Urothelium cell line (cell line): ENCODE measurements at places on chromosomes 4 and X.

- no peak for DNase-seq
These were observed 108.0 kb upstream of the TLL1 start for GRCh38 chr4:165765053-165765452.

GRCh38 chr4:29082684-29083083 lies 1637.5 kb upstream of the PCDH7 start:
- DNase-seq = no peak

GRCh38 chr4:47842985-47843384 lies 5.1 kb upstream of the CORIN start:
- DNase-seq = no peak

- no peak for DNase-seq
These were observed 184.9 kb downstream of the FRAS1 start for GRCh38 chr4:78242071-78242470.

DNA sequence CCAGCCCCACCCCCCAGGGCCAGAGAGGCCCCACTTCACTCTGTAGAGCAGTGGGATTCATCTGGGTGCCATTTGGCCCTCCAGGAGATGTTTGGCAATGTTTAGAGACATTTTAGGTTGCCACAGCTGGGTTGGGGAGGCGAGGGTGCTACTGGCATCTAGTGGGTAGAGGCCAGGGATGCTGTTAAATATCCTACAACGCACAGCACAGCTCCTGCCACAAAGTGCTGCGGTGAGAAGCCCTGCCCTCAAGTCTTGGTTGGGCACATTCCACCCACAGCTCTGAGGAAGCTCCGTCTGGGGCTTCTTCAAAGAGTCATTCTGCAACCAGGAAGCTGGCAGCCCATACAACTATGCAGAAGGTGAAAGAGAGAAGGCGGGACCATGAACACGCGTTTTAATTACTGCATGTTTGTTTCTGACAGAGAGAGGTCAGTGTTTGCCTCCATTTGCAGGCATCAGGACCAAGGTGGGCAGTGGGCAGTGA lies 48.1 kb upstream of the FAM9C start:
- no peak for DNase-seq

DNA sequence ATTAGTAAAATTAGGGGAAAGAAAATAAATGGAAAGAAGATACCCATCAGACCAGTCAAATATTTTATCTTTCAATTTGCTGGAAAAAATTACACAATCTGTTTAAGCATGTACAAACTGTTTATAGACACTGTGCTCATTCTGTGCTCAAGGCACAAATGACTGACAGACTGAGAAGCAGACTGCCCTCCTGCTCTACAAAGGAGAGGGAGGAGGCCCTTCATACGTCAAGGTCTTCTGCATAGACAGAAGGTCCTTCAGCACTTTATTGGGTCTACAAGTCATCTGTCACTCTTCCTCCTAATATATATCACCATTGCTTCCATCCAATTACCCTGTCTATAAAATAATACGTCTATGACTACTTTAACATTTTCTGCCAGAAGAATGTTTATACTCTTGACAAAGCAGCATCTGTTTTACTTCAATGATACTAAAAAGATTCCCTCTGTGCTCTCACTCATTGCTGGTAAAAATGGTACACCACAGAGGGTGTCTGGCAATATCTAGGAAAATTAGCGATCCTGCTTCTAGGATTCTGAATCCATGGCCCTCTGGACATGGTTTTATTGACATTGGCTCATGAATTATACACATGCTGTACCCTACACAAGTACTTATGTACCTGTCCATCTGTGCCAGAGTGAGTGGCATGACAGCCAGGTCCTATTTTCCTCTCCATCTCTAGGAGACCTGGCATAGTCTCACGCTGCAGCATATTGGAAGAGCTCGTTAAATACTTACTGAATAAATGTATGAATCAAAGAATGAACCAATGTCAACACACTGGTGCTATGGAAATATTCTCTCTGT lies 11.3 kb downstream of the SLC10A6 start:
- DNase-seq = no peak

DNA sequence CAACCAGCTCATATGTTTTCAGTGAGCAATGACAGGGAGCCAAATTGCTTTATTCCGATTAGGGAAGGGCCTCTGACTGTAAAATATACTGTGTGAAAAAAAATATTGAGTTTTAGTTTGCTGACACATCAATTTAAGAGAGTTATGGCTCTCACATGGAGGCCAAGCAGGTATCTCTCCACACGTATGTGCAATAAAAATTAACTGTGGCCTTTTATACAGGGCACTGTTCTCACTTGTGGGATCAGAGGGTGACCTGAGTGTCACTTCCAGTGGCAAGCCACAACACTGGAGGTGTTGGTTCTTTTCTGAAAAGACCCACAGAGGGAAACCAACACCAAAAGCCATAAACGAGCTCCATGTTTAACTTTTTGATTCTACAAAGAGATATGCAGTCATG lies 462.8 kb downstream of the MID1IP1 start:
- DNase-seq = no peak

GRCh38 chr4:142044271-142044670 lies 407.9 kb downstream of the IL15 start:
- DNase-seq = peak; percentile 3

GRCh38 chr4:170931321-170931720 lies 841.6 kb upstream of the AADAT start:
- no peak for DNase-seq

- no peak for DNase-seq
These were observed 84.7 kb upstream of the NDST3 start for GRCh38 chr4:117949621-117950020.

DNA sequence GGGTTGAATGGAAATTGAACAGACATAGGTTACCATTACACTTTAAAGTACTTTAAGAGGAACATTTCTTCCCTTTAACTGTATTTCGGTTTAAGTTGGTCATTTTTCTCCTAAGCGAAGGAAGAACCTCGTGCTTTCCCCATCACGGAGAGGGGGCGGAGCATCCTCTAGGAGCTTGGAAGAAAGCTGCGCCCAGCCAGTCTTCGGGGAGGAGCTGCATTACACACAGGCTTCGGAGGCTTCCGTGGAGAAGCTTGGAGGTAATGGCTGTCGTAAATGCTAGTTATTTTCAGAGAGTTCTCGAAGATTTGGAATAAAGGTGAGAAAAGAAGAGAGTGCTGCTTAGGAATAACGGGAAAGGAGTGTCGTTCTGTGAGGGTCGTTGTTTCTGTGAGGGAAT lies at the start of gene PWWP3B:
PWWP3B (plus strand) TSS at position 199 of the 400 bp plus-strand sequence. CDS start 37,128 bp downstream, outside the sequence.
- DNase-seq = peak; percentile 40

- DNase-seq = no peak
These were observed 118.8 kb upstream of the AFF2 start for GRCh38 chrX:148381603-148382002.

GRCh38 chr4:76087007-76087769 lies 12.7 kb downstream of the ART3 start:
- peak; percentile 80 for DNase-seq

- DNase-seq = no peak
These were observed 67.0 kb downstream of the NHS start for GRCh38 chrX:17441965-17442364.

- DNase-seq = no peak
These were observed 529 bp upstream of the UBA6 start for GRCh38 chr4:67701517-67701850.

- no peak for DNase-seq
These were observed 3.8 kb downstream of the SCML1 start for GRCh38 chrX:17741123-17741511.

DNA sequence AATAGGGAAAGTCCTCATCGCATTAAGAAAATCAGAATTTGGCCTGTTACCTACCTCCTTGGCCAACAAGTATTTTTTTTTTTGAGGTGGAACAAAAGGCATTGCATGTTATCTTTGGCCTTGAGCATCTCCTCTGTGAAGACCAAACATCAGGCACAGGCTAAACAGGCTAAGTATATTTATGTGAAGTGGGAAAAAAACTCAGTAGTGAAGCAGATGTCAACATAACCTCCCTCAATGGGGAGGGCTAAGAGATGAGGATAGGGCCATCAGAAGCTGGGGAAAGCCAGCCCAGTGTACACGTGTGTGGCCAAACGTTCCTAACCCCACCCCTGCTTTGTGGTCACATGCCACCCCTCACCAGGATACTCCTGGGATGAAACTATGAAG lies 102.5 kb downstream of the FNIP2 start:
- DNase-seq = no peak

DNA sequence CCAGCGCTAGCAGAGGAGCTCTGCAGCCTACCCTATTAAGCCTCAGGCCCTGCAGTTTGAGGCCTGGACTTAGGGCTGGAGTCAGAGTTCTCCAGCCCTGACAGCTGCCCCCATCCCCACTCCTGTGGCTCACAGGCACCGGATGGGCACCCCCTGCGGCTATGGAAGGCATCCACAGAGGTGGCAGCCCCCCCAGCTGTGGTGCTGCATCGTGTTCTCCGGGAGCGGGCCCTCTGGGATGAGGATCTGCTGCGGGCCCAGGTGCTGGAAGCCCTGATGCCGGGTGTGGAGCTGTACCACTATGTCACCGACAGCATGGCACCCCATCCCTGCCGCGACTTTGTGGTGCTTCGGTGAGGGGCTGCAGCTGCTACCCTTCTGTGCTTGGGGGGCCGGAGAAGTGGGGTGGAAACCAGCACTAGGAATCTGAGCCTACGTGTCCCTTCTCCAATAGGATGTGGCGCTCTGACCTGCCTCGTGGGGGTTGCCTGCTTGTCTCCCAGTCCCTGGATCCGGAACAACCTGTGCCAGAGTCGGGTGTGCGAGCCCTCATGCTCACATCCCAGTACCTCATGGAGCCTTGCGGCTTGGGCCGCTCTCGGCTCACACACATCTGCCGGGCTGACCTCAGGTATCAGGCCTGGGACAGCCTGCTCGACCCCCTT lies 76.2 kb downstream of the STARD8 start:
- no peak for DNase-seq

DNA sequence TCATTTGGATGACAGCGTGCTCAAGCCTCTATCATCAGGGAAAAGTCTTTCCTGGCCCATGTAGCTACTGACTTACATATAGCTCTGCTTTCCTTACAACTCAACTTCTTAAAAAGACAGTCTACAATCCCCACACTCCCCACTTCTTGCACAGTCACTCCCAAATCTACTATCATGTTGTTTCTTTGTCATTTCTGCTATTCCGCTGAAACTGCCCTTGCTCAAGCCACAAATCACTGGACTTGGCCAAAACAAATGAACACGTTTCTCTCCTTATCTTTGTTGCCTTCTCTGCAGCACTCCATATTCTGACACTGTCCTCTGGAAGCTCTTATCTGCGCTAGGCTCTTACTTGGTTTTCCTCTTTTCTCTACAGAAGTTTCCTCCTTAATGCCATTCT lies 28.2 kb downstream of the GPRIN3 start:
- DNase-seq = no peak

- DNase-seq = no peak
These were observed 2595.3 kb downstream of the ARAP2 start for GRCh38 chr4:33649015-33649414.

DNA sequence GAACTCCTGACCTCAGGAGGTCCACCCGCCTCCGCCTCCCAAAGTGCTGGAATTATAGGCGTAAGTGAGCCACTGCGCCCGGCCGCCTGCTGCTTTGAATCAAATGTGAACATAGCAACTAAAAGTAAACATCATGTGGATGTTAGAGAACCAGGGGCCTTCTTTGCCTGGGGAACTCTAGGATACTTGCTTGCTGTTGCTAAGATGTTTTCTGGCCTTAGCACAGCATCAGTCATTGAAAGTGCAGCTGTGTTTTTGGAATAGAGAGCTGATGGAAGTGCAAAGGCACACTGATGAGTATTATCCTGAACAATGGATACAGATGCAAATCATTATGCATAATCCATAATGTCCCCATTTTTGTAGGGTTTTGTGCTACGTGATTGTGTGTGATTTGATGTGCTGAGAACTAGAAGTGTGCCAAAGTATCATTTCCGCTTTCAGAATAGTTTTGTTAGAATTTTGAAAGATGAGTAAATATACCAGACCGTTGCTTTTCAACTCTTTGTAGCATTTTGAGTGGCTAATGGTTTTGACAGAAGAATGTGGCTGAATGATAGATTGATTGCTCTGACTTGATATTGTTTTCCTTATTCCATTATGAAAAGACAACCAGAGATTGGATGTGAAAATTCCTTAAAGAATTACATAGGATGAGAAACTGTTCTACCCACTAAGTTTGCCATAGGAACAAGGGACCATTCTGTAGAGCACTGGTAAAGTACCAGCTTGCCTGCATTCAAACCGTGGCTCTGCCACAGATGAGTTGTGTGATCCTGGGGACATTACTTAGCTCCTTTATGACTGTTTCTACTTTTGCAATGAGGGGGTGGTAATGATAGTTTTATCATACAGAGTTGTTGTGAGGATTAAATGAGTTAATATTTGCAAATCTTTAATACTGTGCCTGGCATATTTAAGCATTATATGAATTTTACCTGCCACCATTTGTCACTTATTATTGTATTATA lies 74.7 kb downstream of the REPS2 start:
- no peak for DNase-seq

- no peak for DNase-seq
These were observed 2.5 kb downstream of the FGF5 start for GRCh38 chr4:80268936-80269335.

- no peak for DNase-seq
These were observed 42.3 kb downstream of the SPATA4 start for GRCh38 chr4:176153124-176153523.

DNA sequence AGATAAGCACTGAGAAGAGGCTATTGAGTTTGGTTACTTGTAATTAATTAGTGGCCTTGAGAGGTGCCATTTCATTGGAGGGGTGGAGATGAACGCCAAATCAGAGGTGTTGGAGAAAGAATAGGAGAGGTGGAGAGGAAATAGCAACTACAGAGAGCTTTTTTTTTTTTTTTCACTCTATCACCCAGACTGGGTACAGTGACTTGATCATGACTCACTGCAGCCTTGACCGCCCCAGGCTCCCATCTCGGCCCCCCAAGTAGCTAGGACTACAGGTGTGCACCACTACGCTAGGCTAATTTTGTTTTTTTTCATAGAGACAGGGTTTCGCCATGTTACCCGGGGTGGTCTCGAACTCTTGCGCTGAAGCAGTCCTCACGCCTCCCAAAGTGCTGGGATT lies 5.2 kb downstream of the NHS start:
- no peak for DNase-seq

GRCh38 chr4:145937971-145938611 lies 532 bp downstream of the ZNF827 start:
- no peak for DNase-seq

DNA sequence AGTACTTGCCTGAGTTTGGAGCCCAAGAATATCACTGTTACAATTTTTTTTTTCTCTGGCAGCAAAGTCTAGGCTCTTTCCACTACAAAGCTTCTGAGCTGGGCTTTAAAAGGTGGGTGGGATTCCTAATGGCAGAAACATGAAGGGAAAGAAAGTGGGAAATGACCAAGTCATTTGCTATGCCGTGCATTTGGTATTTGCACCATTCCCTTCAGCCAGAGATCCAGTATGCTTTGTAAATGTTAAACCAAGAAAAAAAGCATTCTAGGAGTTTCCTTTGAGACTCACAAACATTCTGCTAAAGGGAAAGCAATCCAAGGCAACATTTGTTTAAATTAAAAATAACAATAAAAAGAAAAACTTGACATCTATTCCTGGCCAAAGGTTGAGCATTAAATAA lies 451.2 kb downstream of the RAB28 start:
- DNase-seq = no peak

GRCh38 chr4:165418073-165418472 lies 39.3 kb downstream of the CPE start:
- DNase-seq = no peak
